RCC 7860 (cell line): ENCODE measurements at places on chromosomes 16 and 17.

DNA sequence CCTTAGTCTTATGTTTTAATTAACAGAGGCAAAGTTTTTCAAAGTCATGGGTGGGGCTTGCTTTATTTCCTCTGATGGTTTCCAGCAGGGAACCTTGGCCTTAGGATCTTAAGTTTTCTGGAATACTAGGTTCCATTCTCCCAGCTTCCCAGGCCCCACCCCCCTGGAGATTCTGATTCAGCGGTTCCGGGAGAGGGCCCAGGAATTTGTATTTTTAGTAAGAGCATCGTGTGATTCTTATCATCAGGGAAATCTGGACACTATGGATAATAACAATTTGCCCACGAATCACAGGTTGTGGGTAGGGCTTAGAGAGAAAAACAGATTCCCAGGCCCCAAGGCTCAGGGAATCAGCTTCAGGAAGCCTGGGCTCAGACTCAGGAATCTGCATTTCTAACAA is 263.6 kb downstream of the NTN1 start:
- DNase-seq = no peak

- DNase-seq = no peak
Measured at GRCh38 chr17:63165400-63165799, 199.4 kb downstream of the TANC2 start.

DNA sequence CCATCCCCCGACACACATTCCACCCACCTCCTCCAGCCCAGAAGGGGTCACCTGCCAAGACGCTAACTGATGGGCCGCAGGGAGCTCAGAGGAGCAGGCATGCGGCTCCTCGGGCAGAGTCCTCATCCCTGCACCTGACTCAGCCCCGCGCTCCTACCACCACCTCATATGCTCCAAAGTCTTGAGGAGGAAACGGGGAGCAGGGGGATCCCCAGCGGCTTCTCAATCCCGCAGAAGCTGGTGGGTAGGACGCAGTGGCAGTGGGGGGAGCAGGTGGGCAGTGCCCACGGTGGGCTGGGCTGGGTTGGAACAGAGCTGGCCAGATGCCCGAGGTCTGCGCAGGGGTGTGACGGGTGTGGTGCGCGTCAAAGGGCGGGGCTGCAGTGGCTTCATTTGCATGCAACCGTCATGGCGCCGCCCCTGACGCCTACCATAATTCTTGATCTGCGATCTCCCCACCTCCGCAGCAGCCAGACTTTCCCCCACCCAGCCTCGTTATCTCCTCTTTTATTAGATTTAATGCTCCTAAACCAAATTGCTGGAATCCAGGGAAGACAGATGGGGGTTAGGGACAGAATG is 39.0 kb upstream of the EMP2 start:
- DNase-seq = no peak

DNA sequence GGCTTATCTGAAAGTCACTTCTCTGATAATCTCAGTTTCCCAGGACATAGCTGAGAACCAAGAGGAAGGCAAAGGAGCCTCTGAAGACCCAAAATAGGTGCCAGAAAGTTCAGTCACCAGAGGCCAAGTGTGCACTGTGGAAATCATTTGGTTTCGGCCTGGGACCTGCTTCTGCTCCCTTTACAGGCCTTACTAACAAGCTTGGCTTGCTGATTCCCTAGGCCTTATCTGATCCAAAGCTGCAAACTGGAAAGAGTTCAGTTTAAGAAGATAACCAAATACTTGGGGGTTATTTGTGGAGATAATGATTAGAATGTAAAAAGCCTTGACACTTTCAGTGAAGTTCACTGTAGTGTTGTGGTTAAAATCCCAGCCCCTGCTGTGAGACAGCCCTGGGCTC is 17.0 kb downstream of the ITGA3 start:
- no peak for DNase-seq

GRCh38 chr17:15659663-15660062 is 24.4 kb downstream of the TRIM16 start:
- no peak for DNase-seq

DNA sequence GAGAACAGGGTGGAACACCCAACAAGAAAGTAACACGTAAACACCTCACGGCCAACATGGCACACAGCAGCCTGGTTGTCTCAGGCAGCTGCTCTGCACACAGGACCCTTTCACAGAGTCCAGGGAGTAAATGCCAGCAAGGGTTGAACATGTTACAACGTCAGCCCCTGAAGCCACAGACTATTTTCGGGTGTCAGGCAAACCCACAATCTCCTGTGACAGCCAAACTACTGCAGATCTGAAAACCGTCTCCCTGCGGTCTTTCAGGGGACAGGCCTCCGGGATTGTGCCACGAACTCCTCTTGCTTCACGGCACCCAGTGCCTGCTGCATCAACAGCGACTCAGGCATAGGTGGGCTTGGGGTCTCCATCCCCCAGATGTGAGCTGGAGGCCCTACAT is 127.7 kb downstream of the XYLT1 start:
- DNase-seq = no peak

DNA sequence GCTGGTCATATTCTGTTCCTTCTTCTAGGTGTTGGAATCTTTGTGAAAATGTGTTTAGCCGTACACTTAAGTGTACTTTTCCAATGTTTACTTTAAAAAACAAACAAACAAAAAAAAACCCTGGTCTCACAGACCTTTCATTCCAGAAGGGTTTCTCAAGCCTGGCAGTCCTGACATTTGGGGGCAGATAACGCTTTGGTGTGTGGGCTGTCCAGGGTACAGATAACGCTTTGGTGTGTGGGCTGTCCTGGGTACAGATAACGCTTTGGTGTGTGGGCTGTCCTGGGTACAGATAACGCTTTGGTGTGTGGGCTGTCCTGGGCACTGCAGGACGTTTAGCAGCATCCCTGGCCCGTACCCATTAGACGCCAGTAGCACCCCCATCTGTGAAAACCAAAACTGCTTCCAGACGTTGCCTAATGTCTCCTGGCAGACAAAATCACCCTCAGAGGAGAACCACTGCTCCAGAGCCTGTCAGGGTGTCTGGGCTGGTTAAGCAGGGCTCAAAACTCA is 15.2 kb upstream of the FLCN start:
- no peak for DNase-seq
